ENCODE measurements at places on chromosomes 12 and 14.
A peak's percentile ranks its signal among the peaks of the same experiment; 100 is the strongest.

DNA sequence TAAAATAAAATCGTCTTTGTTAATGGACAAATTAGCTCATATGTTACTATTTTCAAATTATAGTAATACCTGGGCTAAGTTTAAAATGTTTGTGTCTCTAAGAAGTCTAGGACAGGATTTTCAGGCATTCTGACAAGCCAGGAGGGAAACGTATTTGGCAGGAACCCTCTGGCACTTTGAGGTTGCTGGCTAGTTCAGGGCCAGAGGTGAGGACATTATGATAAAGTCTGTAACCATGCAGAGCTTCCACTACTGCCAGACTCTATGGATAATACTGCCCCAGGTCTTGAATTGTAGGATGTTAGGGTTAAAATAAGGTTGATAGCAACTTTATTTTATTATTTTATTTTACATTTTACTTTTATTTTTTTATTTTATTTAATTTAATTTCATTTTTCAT is 56.4 kb downstream of the RPAP3 start:
- no peak for DNase-seq

GRCh38 chr12:54997929-54998522 is 13.5 kb upstream of the TESPA1 start:
- peak; percentile 61 for DNase-seq

GRCh38 chr12:120546050-120546386 is 11.9 kb downstream of the RNF10 start:
- no peak for DNase-seq

DNA sequence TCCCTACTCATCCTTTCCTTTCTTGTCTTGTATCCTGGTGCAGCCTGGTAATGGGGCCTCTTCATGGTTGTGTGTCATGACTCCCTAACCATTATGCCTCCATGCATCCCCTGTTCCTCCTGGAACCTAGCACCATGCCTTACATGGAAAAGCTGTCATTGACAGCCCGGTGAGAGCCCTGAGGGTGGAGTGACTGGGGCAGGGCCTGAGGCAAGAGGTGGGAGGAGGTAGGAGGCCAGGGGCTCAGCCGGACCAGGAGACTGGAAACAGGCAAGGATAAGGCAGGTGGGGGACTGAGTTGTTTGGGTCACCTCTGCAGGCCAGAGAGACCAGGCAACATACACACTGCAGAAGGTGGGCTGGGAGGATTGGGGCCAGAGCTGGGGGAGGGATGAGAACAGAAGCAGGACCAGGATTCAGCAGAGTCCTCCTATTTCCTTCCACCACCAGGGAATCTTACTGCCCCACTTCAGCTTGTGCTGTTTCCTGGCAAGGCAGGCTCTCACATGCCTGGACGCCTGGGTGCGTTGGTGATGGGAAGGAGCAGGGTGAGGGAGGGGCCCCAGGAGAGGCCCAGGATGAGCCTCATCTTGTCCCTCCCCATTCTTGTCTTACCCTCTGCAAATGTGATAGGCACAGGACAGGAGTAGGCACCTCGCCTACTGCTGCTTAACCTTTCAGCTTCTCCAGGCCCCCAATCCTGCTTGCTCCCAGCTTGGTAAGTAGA is at the start of gene LTB4R2:
TSS of gene LTB4R2 (plus strand) at position 603 of the 727 bp plus-strand sequence. CDS start 525 bp downstream, outside the sequence.
- DNase-seq: no peak

- no peak for DNase-seq
These were observed 367.4 kb downstream of the BTG1 start for GRCh38 chr12:91778091-91778832.

DNA sequence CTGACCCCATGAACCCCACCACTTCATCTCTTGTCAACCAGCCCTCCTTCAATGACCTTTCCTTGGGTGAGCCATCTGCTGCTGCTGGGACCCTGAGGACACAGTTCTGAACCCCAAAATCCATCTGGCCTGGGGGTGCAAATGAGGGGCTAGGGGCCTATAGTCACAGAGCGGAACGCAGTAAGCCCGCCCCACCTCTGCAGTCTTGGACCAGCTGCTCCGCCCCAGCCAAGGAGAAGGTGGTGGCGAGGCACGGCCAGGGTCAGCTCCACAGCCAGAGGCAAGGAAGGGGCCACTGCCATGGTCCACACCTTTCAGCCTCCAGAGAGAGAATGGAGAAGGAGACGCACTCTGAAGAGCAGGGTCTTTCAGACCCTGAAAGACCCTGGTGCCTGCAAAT is 5.1 kb downstream of the TMEM179 start:
- DNase-seq: no peak

DNA sequence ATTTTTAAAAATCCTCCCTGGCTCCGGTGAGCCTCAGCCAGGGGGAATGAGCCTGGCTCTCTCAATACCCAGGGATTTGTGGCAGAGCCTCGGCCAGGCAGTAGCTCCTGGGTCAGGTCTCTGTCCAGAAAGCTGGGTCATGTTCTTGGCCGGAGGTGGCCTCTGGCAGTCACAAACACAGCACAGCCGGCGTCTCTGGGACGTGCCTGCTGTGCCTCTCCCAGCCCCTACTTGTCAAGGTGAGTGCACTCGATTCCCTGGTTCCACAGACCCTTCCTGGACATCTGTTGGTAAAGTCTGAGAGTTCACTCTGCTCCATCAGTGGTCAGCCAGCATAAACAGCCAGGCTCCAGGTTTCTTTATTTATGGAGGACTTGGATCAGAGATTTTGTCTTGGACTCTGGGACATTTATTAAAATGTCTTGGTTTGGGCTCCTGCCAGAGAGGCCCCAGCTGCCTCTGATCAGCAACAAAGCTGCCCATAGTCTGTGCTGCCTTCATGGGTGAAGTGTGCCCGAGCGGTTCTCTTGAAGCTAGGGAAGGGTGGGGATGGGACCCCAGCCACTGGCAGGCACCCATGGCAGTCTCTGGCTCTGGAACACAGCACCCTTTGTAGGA is 56.7 kb downstream of the DGLUCY start:
- DNase-seq: no peak

DNA sequence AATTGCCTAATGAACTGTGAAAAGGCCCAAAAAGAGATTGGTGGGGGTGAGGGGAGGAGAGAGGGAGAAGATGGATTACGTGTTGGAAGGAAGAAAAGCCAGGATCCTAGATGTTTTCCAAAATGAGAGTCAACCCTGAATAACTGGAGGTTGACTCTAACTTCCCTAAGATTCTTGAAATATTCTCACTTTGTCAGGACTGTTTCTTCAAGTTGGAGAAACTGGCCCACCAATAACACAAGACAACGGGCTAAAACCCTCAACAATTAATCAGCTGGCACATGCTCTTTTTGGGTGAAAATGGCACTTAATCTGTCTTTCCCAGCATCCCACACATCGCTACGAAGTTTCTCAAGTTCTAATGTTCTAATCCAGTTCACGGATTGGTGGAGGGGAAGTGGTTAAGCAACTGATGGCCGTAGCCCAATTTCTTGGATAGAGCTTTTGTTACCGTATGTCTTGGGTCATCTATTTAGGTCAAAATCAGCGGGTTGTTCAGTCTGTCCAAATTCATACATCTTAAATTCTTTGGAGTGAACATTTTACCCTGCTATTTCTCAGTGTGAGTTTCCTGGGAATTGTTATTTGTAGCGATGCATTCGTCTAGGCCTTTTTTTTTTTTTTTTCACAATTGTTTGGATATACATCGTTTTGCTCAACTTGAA is 49.0 kb downstream of the GPHB5 start:
- no peak for DNase-seq

GRCh38 chr14:75418850-75419768 is 8.7 kb upstream of the JDP2 start:
- no peak for DNase-seq

DNA sequence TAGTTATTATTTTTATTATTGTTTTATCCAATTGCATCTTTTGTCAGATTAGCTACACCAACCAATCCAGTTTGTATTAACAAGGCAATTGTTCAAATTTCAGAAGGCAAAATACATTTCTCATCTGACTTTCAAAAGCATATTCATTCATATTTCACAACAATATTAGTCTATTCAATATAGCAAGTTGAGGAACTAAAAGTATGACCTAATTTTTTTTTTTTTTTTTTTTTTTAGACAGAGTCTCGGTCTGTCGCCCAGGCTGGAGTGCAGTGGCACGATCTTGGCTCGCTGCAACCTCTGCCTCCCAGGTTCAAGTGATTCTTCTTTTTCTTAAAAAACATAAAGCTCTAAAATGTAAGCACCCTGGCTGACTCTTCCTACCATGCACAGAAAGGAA is 17.3 kb downstream of the COX14 start:
- DNase-seq: no peak

DNA sequence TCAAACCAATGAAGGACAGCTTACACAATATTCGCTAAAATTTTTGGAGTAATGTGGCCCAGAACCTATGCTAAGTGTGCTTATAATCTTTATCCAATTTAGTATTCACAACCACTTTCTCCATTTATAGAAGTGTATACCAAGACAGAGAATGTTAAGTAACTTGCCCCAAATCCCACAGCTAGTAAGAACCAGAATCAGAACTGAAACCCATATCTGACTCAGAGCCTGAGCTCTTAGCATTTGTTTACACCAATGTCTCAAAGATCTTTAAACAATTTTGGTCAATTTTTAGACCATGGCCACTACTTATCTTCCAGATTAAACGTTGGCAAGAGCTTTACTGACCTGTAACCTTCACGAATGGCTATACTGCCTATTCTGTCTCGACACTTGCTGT is 53.0 kb downstream of the PAPLN start:
- DNase-seq: no peak

- peak; percentile 70 for DNase-seq
These were observed 633 bp downstream of the STX2 start for GRCh38 chr12:130838284-130838950.

GRCh38 chr12:88519802-88520435 is 60.4 kb downstream of the KITLG start:
- no peak for DNase-seq

DNA sequence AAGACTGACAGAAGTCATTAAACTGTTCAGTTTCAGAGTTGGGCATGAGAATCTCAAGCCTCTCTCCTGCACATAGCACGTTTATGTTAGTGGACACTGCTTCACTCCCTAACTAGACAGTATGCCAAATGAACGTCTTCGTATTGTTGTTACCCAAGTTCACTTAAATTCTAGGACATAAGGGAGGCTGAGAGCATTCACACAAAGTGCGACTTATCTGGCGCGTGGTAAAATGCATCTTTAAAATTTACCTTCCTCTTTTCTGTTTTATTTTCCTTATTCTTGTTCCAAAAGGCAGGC is 166.3 kb downstream of the AKAP6 start:
- DNase-seq: no peak

DNA sequence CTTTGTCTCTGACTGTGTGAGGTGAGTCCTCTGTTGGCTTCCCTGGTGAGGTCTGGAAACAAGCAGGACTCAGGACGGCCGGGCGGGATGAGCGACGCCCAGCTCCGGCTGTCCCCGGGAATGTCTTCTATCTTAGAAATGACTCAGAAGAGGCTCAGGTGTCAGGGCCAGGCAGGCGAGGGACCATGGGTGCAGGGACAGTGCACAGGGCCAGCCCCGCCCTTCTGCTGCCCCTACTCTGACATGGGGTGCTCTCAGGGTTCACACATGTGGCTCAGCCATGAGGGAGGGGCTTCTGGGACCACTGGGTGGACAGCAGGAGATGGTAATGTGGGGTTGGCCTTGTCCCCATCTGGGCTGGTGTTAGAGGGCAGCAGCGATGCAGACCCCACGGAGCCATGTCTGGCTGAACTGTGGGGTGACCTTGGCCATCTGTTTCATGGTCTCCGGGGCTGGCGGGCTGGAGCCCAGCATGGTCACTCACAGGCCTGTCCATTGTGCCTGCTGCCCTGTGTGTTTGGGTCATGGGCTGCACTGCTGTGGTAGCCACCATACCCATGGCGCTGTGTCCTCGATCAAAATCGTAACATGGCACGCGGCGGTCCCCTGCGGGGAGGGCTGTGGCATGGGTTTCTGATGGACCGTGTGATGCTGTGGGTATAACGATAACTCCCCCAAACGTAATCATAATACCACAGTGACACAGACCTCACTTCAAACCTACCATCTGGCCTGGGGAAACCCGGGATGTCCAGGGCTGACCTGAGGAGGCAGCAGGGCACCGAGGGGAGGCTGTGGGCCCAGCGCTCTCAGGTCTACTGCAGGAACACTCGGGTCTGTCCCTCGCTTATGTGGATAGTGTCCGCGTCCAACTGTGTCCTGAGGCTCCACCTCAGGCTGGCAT is 368.8 kb downstream of the TMEM121 start:
- no peak for DNase-seq

DNA sequence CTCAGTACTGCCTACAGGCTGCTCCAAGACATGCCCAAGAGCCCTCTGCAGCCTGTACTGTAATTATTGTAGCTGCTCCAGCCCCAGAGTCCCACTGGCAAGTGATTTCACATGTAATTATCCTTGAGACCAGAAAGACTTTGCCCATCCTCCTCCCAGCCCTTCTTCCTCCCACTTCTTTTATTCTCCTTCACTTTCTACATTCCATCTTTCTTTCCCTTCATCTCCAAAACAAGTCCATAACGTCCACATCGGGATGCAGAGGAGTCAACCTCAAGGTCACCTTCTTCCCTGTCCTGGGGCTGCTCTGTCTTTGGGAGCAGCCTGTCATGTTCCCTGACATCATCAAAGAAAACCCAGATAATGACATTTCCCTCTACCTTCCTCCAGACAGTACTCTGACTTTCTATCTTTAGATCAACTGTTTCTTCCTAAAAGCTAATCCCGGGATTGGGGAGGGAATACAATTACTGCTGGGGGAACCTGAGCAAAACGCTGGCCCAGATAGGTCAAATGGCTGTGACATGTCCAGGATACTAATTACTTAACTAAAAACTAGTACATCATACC is 39.1 kb downstream of the SLC8A3 start:
- DNase-seq: no peak

GRCh38 chr12:12716151-12716792 is 896 bp upstream of the CDKN1B start:
- DNase-seq: peak; percentile 20

GRCh38 chr12:116150001-116150400 is 127.5 kb downstream of the MED13L start:
- DNase-seq: no peak

DNA sequence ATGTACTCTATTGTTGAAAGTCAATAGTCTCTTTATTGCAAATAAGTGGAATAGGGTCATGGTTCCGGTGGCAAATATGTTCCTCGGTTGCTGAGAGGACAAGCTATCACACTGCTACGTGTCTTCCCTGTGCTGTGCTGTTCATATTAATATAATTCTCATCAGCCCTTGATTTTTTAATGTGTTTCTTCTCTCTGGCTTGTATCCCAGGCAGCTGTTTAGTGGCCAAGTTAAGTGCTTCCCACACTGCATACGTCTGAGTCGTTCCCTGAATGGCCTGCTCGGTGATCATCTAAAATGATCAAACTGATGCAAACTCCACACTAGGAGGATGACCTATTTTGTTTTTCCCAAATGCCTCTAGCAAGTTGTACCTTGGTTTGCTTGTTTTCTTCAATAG is 186.4 kb downstream of the ANO6 start:
- no peak for DNase-seq

- DNase-seq: no peak
These were observed 930 bp upstream of the MIA2 start for GRCh38 chr14:39232554-39233415.

Measured in NCI-H2171 treated with DMSO at 0.1 percent for 48 hours (cell line).